ENCODE measurements at places on chromosomes 11 and 22.

DNA sequence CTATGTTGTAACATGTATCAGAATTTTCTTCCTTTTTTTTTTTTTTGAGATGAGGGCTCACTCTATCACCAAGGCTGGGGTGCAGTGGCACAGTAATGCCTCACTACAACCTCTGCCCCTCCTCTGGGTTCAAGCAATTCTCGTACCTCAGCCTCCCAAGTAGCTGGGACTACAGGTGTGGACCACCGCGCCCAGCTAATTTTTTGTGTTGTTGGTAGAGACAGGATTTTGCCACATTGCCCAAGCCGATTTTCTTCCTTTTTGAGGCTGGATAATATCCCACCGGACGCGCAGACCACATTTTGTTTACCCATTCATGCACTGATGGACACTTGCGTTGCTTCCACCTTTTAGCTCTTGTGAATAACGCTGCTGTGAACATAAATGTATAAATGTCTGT, 97.0 kb downstream of the BRD1 start:
- no peak for DNase-seq

DNA sequence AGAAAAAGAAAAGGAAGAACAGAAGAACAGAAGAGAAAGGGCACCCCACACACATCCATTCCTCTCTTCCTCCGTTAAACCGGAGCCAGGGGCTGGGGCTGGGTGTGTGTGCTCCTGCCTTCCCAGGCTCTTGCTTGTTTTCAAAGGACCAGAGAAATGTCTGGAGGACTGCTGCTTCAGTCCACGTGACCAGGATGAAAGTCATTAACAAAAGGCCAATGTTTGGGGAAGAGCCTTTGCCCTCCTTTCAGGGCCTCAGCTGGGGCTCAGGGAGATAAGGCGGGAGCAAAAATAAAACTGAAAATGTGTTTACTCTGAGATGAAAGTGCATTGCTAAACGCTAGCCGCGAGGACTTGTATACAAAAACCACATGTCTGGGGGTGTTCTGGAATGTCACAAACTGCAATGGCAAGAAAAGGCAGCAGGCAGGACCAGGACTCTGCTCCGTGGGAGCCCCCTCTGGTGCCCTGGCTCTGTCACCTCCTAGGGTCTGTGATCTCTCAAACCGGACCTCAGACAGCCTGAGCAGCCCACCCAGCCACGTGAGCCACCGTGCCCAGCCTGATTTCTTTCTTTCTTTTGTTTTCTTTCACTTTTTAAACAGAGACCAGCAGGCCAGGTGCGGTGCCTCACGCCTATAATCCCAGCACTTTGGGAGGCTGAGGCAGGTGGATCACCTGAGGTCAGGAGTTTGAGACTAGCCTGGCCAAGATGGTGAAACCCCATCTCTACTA, 31.6 kb upstream of the MYH9 start:
- no peak for DNase-seq

- DNase-seq: no peak
Measured at GRCh38 chr11:6719576-6719975, 36.4 kb upstream of the MRPL17 start.

DNA sequence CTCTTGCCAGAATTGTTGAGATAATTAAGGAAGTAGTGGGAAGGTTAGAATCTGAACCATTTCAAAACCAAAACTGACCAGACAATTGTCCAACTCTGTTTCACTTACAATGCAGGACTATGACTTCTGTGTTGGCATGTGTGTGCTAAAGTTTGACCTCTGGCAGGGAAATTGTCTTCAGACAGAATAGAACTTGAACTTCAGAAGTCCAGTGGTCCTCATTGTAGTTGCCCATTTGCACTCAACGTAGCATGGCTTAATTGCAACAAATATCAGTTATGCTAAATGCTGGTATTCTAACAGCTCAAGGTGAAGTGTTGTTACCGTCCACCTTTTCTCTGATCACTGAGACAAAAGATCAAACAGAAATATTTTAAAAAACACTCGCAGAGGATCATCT, 47.2 kb downstream of the BLID start:
- DNase-seq: no peak

DNA sequence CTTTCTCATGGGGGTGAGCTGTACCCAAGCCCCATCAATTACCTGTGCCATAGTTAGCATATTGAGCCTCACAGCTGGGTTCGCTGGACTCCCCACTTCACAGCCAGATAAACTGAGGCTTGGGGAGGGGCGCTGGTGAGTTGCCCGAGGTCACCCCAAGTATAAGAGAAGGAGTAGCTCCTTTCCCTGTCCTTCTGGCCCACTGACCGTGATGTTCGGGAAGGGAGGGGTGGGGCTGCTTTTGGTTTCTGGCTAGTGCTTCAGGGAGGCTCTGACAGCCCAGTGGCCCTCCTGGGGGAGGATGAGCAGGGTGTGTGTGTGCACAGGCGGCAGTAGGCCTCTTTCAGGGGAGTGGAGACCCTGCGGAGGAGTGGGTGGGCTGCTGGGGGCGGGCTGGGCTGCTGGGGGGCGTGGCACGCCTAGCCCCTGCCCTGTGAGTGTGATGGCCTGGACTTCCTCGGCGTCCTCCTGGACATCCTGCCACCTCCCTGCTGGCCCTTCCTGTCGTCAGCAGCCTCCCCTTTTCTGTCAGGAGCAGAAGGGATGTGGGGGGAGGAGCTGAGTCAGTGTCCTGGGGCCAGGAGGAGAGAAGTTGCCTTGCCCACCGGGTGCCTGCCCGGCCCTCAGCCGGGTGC, 50.3 kb downstream of the TRIOBP start:
- DNase-seq: no peak

DNA sequence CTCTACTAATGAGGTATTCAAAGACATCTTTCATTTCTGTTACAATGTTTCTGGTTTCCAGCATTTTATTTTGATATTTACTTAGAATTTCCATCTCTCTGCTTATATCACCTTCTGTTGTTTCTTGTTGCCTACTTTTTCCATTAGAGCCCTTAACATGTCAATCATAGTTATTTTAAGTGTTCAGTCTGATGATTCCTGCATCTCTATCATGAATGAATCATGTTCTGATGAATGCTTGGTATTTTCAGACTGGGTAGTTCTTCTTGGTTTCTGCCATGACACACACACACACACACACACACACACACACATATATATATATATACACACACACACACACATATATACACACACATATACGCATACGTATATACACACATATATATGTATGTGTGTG, 486.4 kb upstream of the ISX start:
- DNase-seq: no peak

DNA sequence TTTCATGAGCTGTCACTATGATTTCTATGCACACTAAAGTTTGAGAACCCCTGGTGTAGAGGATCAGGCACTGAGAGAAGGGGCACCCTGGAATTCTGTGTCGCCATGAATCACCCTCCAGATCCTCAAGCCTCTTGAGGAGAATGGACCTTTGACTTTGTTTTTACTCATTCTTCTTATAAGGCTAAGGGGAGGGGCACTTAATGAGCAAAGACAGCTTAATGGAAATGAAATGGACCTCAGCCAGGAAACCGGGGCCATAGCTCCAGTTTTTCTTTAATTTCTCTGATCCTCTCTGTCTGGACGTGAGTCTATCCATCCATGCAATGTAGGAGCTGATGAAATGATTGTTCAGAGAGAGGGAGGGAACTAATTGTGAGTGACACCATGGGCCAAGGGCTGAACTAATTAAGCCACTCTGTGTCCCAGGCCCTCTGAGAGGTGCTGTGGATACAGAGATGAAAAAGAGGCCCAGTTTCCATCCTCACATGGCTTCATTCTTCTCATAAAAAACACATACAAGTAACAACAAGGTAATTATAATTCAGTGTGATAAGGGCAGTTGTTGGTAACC, 32.8 kb downstream of the OR2AT4 start:
- no peak for DNase-seq

DNA sequence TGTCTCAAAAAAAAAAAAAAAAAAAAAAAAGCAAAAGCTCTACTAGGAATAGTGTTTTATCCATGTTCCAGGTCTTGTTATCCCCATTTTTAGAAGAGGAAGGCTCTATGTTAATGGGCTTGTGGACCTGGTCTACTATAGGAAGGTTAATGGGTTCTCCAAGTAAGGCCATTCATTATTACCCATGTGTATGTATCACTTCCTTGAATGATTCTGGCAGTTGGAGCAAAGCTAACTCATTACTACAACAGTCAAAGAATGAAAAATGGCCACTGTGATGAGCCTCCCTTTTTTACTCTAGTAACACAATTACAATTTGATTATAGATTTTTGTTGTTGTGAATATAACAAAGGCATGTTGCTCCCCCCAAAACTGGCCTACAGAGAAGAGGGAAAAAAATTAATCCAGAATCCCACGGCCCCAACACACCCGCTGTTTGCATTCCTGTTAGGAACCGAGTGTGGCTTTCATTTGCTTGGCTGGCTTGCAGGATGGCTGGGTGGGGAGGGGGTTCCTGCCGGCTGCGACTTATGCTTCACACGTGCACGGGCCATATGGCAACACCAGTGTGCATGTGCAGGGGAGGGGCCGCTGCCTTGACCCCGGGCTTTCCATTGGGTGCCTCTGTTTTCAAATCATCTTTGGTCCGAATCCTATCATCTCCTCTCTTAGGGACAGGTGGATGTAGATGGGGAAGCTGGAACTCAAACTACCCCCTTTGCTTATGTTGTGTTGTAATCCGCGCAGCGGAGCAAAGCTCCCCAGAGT, 148.8 kb downstream of the HIPK3 start:
- DNase-seq: no peak

GRCh38 chr22:17842386-17842785, 68.1 kb upstream of the BID start:
- DNase-seq: peak; percentile 2

GRCh38 chr11:19848219-19848618, 135.6 kb downstream of the NAV2 start:
- no peak for DNase-seq

Measured in stimulated activated CD8-positive, alpha-beta memory T cell treated with anti-CD3 and anti-CD28 coated beads, Interleukin-7, amount 100 ng/mL, for 1 hour (primary cell).